HuH-7.5 (cell line): ENCODE measurements at places on chromosomes 3 and 15.

- DNase-seq, result no peak
Measured at GRCh38 chr3:134406331-134407238, 32.3 kb upstream of the AMOTL2 start.

- no peak for DNase-seq
Measured at GRCh38 chr3:141853081-141853601, 23.3 kb upstream of the ATP1B3 start.

- peak; percentile 12 for DNase-seq
Measured at GRCh38 chr3:105367063-105367405, 325 bp downstream of the ALCAM start.

GRCh38 chr15:36178303-36178633, 401.2 kb upstream of the CDIN1 start:
- DNase-seq, result no peak

DNA sequence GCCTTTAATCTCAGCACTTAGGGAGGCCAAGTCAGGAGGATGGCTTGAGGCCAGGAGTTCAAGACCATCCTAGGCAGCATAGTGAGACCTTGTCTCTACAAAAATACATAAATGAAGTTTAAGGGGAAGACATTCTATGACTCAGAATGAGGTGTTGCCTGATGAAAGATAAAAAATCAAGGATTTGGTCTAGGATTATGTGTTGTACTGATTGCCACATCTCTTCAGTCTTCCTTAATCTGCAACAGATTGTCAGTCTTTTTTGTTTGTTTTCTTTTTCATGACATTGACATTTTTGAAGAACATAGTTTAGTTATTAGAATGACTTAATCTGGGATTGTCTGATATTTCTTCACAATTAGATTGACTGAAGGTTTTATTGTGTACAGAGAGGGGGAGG, 26.3 kb upstream of the DPPA4 start:
- DNase-seq, result no peak
